ENCODE measurements at places on chromosomes 2 and 18.

DNA sequence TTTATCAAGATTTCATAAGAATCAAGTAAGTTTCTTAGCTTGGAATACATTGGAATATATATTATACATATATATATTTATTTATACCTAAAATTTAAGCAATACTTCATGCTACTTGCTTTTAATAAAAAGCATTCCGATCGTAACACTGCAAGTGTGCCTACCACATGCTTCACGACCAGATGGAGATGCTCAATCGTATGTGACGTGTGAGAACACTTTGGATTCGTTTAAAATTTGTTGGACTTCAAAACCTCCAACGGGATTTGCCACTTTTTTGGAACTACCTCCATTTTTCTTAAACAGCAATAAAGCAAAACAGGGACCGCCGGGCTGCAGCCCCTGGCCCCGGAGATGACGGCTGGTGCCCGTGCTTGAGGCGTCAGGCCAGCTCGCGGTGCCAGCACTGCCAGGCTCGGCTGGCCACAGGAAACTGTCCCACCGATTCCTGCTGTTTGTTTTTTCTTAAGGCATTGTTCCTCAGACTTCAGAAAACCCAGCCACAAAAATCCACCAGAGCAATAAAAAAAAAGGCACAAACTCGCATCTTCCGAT lies 204.1 kb downstream of the TWIST2 start:
- DNase-seq = no peak

- no peak for DNase-seq
Measured at GRCh38 chr2:28055325-28055970, 164.9 kb downstream of the BABAM2 start.

GRCh38 chr2:55102056-55102812 lies 52.0 kb upstream of the RTN4 start:
- no peak for DNase-seq

- no peak for DNase-seq
Measured at GRCh38 chr2:121253021-121253673, 31.9 kb downstream of the TFCP2L1 start.

DNA sequence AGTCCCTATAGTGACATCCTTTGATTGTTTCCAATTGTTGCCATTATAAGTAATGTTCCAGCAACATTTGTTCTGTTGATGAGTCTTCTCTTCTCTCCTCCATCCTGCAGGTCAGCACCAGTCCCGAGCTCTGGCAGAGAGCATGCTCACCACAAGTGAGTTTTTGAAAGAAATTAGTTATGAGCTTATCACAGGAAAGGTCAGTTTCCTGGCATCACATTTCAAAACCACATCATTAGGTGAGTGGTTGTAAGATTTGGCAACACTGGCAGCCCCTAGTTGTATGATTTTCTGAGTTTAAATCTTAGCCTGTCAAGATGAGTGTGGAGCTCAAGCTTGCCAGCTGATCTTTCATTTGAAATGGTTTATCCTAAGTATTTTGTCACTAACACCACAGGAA lies 149.6 kb downstream of the ESCO1 start:
- peak; percentile 45 for DNase-seq

GRCh38 chr18:52070291-52070756 lies 269.7 kb upstream of the DCC start:
- no peak for DNase-seq

DNA sequence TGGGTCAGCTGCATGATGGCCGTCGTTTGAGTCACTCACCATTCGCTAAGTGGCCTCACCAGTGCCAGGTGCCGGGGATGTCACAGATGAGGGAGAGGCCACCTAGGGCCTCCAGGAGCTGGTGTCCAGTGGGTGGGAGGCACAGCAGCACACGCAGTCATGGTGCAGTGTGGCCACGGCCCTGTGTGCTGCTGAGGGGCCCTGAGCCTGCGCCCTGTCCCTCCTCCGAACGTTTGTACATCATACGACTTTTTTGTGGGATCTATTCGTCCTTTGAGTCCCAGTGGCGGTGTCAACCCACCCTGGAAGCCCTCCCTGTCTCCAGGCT lies 30.1 kb upstream of the ODC1 start:
- no peak for DNase-seq

DNA sequence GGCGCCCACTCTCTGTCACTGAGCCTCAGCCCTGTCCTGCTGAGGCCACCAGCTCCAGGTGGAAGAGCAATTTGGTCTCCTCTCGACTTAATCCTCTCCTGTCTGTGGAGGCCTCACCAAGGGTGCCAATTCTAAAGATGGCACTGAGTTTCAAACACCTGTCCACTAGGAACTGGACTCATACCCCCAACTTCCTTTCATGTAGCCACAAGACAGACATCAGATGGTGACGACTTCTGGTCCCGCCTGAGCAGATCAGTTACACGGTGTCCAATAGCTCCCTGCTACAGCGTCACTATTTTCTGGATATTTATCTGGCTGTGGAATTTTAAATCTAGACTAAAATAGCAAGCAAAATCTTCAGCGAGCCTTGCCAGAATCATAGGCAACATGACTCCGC lies 24.5 kb upstream of the SP5 start:
- no peak for DNase-seq

GRCh38 chr2:151337643-151338042 lies 19.7 kb upstream of the TNFAIP6 start:
- no peak for DNase-seq

DNA sequence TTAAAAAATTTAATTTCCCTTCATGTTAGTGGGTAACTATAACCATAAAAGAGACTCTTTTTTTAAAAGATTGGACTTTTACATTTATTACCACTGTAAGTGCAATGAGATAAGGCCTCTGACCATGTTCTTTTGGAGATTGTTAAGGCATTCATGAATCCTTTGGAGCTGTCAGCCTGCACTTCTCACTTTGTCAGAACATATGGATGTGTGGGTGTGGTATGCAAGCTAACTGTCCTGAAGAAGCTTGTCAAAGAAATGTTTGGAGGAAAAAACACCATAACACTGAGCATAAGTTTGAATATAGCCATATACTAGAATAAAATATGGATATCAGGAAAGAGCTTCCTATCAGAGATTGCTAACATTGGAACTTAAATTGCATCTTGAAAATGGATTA lies 754.1 kb downstream of the DPP10 start:
- DNase-seq = no peak

DNA sequence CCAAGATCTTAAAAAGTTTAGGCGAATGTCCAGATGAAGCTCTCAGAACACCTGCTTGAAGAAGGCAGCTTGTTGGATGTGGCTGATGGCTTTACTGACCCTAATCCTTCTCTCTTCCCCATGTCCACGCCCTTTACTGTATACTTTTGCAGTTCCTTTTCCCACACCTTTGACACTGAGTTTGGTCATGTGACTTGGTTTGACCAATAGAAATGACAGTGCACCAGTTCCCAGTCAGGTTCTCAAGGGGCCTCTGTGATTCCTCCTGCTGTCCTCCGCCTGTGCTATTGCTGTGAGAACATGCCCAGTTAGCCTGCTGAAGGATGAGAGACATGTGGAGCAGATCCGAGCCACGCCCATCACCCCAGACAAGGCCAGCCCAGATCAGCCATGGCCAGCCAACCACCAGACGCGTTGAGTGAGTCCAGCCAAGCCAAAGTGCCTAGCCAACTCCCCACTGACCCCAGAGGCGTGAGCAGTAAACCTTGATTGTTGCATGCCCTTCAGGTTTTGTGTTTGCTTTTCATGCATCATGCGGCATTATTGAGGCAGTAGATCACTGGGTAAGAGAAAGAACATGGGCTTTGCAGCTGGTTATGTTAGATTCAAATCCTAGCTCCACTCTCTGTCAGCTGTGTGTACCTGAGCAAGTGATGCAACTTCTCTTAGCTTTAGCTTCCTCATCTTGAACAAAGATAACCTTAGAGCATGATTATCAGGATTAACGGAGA lies 258.0 kb upstream of the SIX2 start:
- DNase-seq = no peak

- DNase-seq = no peak
Measured at GRCh38 chr2:20326163-20326780, 24.4 kb downstream of the PUM2 start.

GRCh38 chr2:160144280-160144990 lies 55.6 kb downstream of the ITGB6 start:
- DNase-seq = no peak

- DNase-seq = no peak
Measured at GRCh38 chr2:20370191-20370590, 19.5 kb upstream of the PUM2 start.

DNA sequence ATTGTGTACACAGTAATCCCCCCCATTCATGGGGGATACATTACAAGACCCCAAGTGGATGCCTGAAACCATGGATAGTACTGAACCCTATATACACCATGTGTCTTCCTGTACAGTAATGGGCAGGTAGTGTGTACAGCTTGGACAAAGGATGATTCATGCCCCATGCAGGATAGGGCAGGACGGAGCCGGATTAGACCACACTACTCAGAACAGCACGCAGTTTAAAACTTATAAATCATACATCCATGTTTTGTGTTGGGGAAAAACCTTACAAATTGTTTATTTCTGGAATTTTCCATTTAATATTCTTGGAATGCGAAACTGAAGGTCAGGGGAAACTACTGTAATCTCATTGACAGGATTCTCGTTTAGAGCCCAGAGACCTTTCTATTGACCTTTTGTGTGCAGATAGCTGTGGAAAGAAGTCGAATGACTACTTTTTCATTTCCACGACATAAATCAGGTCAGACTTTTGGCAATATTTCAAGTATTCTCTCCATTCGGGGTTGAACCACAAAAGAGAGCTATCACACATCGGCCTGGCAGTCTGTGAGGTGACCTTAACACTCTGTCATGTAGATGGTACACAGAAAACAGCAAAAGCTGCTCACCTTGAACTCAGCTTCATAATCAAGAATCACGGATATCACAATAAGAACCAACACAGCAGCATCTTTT lies 9.9 kb upstream of the YPEL5 start:
- DNase-seq = no peak

GRCh38 chr18:3716116-3716660 lies 266.2 kb downstream of the TGIF1 start:
- DNase-seq = no peak

DNA sequence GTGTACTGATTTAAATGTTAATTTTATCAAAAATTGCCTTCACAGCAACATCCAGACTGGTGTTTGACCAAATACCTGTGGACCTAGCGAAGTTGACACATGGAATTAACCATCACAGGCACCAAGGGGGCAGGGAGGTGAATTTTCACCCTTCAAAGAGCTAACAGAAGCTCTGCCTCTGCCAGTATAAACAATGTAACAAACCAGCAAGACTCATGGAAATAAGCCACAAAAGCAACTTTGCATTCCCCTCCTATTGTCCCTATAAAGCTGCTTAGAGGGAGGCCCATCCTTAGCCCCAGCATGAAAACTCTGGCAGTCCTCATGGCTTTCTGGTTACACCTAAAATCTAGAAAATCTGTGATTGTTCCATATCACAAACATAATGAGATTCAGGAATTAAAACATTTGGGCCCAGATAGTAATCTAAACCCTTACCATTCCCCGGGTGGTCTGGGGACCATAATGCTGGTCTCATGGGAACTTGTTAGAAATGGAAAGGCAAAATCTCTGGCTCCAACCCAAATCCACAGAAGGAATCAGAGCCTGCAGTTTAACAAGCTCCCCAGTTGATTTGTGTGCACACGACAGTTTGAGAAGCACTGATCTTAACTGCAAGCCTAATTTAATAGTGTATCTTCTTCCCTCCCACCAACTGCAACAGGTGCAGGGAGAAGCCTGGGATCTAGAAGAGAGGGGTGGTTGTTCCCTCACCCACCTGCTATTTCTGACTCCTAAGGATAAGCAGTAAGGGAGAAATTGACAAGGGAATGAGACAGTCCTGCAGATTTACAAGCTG lies 23.1 kb downstream of the SERPINB11 start:
- no peak for DNase-seq

DNA sequence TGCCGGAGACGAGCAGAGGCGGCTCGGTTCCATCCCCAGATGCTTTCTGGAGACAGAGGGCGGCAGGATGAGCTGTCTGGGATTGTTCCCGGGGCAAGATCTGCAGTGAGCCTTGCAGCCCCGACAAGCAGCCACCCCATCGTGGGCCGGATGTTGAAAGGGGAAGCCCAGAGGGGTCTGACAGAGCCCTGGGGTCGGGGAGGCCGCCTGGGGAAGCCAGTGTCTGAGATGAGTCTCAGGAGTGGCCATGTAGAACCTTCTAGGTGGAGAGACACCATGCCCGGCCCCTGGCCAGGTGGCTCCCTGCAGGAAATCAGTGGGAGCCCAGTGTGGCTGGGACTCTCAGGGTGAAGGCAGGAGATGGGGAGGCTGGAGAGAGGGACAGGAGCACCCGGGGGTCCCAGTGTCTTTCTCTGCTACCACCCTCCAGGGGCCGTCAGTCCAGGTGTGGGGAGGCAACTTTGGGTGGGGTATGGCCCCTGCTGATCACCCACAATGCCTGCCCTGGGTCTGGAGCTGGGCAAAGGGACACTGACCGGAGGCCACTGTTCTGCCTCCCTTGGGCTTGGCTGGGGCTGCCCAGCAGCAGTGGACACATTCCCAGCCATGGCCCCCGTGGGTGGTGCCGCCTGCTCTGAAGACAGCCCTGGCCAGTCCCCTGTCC lies 128.3 kb upstream of the HS6ST1 start:
- no peak for DNase-seq

- DNase-seq = no peak
Measured at GRCh38 chr18:63007231-63007630, 291.9 kb downstream of the PHLPP1 start.

DNA sequence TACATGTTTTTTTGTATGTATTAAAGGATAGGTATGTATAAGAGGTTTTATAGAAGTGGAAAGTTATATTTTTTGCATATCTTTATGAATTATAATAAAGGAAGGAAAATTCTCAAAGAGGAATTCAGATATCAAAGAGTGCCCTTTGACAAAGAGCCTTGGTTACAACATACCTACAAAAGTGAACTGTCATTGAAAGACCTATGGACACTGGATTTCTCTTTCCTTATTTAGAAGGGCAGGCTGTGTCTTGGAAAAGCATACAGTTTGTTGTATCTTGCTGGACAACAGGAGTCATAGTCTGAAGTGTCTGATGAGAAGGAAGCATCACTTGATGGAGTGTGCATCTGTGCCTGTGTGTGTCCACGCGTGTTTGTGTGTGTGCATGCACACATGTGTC lies 15.2 kb downstream of the UGT1A10 start:
- DNase-seq = no peak

GRCh38 chr2:80461505-80462197 lies 157.1 kb upstream of the LRRTM1 start:
- no peak for DNase-seq
